ENCODE measurements at places on chromosomes 2 and 18.

DNA sequence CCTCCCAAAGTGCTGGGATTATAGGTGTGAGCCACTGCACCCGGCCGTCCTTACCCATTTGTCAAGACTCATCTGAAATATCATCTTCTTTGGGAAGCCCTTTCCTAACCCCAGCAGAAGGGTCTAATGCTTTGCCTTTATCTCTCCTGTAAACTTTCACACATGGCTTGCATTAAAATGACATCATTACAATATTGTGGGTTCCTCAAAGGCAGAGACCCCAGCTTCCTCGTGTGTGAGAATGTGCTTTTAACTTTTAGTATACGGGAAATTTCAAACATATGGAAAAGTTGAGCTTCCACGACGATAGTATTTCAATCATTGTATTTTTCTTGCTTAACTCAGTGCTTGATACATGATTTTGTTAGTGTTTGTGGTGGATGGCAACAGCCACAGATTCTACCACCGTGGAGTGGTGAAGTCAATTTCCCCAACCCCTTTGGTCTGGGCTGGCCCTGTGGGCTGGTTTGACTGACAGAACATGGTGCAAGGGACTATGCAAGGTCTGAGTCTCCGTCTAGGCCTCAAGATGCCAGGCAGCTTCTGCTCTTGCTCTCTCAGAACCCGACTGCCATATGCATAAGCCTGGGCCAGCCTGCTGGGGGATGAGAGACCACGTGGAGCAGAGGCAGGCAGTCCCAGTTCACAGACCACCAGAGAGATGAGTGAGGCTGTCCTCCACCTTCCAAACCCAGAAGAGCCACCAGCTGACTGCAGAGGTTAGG is 39.9 kb downstream of the NGEF start:
- no peak for DNase-seq

DNA sequence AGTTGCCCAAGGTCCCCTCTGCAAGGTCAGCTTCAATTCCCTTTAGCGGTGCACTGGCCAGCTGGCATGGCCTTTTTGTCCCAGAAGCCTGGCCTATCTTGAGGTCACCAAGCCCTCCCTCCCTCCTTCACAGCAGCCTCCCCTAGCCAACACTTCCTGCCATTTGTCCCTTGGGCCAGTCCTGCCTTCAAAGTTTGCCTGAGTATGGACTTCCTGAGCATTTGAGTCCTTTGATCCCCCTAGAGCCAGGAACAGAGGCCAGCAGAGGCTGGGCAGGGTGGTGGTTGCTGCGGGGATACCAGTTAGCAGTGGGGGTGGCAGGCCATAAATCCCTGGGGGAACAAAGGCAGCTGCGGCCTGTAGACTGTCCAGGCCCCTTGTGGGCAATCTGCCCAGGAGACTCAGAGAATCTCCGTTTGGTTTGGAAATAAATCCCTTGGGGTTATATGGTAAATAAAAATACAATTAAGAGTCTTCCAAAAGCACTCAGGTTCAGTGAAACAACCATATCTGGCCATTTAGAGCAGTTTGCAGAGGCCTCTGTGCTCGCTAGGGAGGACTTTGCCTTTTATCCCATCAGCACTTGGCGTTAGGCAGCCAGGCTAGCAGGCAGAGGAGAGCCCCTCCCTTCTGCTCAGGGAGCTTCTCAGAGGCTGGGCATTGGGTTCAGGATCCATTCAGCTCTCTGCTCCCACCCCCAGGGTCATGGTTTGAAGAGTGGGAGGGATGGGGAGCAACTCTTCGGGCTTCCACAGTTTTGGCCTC is 3.1 kb upstream of the HES6 start:
- DNase-seq = no peak

DNA sequence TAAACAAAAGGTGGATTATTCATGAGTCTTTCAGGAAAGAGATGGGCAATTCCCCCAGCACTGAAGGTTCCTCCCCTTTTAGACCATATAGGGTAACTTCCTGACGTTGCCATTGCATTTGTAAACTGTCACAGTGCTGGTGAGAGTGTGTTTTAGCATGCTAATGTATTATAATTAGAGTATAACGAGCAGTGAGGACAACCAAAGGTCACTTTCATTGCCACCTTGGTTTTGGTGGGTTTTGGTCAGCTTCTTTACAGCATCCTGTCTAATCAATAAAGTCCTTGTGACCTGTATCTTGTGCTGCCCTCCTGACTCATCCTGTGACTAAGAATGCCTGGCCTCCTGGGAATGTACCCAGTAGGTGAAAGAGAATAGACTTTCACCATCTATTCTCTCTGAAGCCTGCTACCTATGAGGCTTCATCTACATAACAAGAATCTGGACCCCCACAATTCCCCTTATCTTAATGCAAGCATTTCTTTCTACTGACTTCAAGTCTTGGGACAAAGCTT is 148.7 kb downstream of the CABLES1 start:
- no peak for DNase-seq

DNA sequence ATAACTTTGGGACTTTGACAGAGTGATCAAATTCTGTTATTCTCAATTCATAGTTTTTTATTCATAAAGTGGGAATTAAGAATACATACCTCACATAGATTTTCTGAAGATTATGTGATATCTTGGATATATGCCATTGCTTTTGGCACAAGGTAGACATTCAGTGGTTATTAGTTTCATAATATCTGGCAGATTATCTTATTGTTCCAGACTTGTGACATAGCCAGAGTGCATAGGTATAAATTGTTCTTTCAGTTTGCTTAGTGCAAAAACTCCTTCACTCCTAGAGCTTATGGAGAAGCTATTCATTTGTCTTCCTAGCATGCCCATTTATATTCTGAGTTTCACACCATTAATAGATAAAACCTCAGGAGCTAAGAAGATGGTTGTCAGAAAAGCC is 222.0 kb downstream of the KCNE4 start:
- no peak for DNase-seq

DNA sequence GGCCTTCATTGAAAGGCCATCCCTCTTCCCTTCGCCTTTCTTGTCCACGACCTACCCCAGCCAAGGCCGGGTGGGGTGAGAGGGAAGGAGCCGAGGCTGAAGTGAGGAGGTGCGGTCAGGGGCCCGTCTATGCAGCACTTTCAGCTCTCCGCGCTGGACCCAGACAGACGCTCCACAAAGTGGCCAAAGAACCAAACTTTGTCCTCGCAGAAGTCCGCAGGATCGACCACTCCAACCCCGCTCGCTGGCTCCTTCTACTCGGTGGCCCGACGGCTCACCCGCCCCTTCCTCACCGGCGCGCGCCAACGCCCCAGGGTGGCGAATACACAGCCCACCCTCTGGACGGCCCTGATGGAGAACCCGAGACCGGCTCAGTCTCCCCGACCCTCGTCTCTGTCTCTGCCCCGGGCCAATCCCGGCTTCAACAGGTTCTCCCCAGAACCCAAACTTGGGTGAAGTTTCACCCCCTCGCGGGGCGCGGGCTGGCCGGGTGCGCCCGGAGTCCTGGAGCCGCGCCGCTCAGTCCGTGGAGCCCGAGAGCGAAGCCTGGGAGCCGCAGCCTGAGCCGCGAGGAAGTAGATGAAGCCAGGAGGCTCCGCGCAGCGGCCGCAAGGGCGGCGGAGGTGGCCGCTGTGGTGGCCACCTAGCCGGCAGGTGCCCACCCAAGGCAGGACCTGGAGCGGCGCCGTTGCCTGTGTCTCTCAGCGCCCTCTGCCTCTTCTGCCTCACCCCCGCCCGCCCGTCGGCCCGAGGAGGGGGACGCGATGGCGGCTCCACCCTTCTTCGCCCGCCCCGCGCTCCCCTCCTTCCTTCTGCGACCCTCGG is 26.7 kb upstream of the ALPP start:
- DNase-seq = no peak

- DNase-seq = no peak
Measured at GRCh38 chr2:52260904-52261303, 1229.0 kb upstream of the NRXN1 start.

- DNase-seq = no peak
Measured at GRCh38 chr2:1856922-1857321, 112.6 kb upstream of the PXDN start.

DNA sequence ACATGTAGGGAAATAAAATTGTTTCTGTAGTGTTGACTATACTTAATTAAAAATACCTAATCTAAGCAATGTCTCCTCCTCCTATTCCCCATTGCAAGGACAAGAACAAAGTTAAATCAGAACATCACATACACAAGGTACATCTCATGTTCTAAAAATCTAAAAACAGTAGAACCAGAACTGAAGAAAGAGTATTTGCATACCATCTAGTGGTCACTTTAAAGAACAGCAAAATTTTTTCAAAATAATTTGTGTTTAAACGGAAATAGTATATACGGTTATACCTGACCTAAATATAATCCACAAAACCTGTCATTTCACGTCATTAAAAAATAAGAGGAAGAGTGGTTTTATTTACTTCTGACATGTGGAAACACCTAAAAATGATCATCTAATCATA is 294.3 kb upstream of the KCNH7 start:
- no peak for DNase-seq

DNA sequence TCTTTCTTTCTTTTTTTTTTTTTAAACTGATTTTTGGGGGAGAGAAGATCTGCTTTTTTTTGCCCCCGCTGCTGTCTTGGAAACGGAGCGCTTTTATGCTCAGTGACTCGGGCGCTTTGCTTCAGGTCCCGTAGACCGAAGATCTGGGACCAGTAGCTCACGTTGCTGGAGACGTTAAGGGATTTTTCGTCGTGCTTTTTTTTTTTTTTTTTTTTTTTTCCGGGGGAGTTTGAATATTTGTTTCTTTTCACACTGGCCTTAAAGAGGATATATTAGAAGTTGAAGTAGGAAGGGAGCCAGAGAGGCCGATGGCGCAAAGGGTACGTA is 587 bp downstream of the MEIS1 start:
- no peak for DNase-seq

GRCh38 chr18:59096098-59096789 is 43.4 kb upstream of the SEC11C start:
- no peak for DNase-seq

- DNase-seq = no peak
Measured at GRCh38 chr18:13103366-13103765, 112.2 kb downstream of the CEP192 start.

DNA sequence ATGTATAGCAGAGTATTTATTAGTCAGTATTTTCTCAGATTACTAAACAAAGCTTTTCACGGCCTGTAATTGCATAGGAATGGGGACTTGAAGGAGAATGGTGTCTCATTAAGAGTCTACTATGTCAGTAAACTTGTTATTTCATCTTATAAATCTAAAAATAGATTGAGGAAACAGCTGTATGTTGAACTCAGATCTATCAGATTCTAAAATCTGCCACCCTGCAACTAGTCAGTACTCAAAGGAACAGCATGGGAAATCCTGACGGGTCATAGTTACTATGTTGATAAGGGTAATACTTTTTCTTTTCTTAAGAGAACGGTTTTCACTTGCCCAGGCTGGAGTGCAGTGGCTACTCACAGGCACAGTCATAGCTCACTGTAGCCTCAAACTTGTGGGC is 70.2 kb upstream of the EMILIN2 start:
- DNase-seq = no peak

DNA sequence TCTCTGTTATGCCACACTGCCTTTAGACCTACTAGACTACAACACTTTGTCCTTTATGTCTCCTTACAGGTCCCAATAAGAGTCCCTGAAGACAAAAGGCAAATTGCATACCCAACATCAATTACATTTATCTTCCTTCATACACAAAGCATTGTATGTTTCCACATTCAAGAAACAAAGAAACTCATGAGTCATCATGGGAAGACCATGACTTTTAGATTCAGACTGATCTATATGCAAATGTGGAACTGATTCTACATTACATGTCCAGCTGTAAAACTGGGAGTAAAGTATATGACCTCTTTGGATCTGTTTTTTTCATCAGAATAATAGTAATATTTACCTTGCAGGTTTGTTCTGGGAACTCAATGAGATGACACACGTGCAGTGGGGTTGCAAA is 25.2 kb upstream of the HNMT start:
- no peak for DNase-seq

DNA sequence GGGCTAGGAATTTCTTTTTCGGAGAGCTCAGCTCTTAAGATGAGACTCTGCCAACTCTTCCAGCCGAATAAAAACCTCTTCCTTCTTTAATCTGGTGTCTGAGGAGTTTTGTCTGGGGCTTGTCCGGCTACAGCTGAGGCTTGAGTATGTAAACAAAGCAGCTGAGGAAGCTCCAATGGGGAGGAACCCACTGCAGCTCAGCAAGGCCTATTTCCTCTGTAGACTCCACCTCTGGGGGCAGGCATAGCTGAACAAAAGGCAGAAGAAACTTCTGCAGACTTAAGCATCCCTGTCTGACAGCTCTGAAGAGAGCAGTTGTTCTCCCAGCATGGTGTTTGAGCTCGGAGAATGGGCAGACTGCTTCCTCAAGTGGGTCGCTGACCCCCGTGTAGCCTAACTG is 838.7 kb downstream of the CCDC85A start:
- DNase-seq = no peak

GRCh38 chr18:22503803-22504202 is 86.1 kb upstream of the CTAGE1 start:
- no peak for DNase-seq

- no peak for DNase-seq
Measured at GRCh38 chr2:96816836-96817702, 1.0 kb downstream of the CNNM3 start.

DNA sequence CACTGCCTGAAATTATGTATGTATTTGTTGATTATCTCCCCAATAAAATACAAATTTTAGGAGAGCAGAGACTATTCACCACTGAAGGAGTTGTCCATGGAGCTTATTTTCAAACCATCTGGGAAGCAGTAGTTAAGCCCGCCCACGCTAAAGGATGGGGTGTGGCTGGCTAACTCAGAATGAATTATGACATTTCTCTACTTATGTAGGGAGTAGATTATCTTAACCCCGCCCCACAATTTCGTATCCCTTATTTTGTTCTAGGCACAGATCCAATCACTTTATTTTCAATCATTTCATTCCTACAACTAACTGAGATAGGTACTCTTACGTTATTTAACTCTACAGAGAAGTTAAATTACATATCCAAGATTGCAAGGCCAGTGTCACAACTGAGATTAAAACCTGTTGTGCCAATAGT is 1.4 kb upstream of the LAPTM4A start:
- no peak for DNase-seq

DNA sequence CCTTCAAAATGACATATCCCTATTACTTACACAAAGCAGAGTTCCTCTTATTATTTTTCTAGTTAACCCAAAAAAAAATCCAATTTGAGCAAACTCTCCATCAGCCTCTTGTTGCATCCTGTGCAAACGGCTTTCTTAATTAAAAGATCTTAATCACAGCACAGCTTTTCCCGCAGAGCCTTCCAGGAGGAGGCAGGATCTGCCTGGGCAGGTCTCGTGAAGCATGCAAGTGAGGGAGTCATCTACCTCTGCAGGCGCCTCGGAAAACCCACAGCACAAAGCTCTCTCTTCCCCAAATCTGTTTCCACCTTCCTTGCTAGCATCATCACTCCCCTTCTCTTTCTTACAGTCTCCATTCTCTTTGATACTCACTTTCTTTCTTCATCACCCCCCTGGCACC is 100.4 kb downstream of the EN1 start:
- DNase-seq = no peak

GRCh38 chr2:145286716-145287275 is 766.9 kb upstream of the ZEB2 start:
- DNase-seq = no peak

Data from GM18507 (cell line).